ENCODE measurements at places on chromosomes 16 and 17.

DNA sequence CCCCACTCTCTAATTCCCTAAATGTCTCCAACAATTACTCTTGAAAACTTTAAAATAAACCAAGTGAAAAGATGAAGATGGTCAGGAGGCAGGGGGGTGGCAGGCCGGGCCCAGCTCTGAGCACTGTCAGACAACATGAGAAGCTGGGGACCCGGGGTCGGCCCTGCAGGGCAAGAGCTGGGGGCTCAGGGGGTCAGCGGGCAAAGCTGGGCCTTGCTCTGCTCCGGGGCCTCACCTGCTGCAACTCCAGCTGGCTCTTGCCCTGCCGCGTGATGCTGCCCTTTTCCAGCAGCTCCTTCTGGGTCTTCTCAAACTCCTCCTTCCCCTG, 14.8 kb downstream of the CTRB1 start:
- H3K4me1 ChIP-seq, result peaks cover 5% of the 10 kb centered on the region
- DNase-seq, result no peak
- H3K27ac ChIP-seq, result no peak overlapping the region
- no peak overlapping the region for H3K4me3 ChIP-seq
- no peaks in the 10 kb centered on the region for H3K36me3 ChIP-seq

DNA sequence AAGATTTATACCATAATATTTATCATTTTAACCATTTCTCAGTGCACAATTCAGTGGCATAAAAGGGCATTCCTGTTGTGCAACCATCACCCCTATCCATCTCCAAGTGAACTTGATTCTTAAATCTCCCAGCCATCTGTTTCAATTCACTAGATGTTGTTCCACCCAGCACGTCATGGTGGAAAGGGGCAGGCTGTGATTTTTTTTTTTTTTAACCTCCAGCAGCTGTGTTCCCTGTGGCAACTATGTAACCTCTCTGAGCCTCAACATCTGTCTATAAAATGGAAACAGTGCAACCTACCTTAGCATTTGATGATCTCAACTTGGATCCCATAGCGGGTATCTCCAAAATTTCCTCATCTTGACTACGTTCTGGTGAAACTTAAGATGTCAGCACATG, 604.5 kb downstream of the WWOX start:
- H3K36me3 ChIP-seq, result no peaks in the 10 kb centered on the region
- H3K4me1 ChIP-seq, result peaks cover 15% of the 10 kb centered on the region
- no peak overlapping the region for H3K4me3 ChIP-seq
- no peaks in the 10 kb centered on the region for H3K27me3 ChIP-seq

DNA sequence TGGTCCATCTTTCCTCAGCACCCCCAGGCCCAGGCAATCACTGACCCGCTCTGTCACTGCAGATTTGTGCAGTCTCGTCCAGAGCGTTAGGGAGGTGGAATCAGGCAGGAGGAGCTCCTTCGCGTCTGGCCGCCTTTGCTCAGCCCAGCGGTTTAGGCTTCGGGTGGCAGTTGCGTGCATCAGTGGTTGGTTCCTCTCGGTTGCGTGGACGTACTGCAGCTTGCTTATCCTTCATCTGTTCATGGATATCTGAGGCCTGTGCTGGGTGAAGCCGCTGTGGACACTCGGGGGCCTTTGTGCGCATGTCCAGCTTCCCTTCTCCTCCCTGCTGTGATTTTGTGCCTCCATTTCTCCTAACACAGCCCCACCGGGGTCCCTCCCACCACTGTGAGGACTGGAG, 4.7 kb upstream of the P2RX1 start:
- no peaks in the 10 kb centered on the region for H3K27me3 ChIP-seq
- no peak overlapping the region for H3K27ac ChIP-seq
- peaks cover 5% of the 10 kb centered on the region for H3K4me1 ChIP-seq
- no peaks in the 10 kb centered on the region for H3K36me3 ChIP-seq
- H3K4me3 ChIP-seq, result no peak overlapping the region
- no peak for DNase-seq

DNA sequence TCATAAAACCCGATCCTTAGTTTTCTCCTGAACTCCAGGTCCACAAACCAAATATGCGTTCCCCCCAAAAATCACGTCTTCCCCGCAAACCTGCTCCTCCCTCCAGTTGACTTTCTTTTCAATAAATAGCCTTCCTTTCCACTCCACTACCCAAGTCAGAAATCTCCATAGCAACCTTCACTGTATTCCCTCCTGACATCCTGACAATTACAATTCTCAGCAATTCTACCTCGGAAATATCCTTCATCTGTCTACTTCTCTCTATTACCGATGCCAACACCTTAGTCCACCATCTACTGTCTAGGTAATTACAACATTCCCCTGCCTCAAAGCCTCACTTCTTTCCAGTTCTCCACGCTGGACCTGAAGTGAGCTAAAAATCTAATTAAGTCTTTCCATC, 50.7 kb downstream of the SMURF2 start:
- no peak for DNase-seq
- H3K36me3 ChIP-seq, result no peaks in the 10 kb centered on the region
- H3K4me1 ChIP-seq, result peaks cover 30% of the 10 kb centered on the region
- no peak overlapping the region for H3K27ac ChIP-seq

DNA sequence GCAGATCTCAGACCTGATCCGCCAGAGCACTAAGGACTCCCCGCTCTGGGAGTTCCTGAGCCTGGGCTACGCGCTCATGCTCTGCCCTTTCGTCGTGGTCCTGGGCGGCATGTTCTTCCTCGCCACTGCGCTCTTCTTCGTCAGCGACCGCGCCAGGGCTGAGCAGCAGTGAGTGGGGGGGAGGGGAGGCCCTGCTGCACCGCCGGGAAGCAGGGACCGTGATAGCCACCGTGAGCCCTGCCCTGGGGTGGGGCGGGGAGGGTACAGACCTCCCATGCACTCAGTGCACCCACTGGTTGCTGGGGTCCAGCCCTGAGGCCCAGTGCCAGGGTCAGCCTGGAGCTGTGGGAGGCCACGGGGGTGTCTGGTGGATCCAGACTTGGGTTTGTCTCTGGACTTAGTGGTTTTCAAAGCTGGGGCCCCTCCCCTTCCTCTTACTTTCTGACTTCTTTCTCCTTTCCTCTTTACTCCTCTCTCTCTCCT, 18.9 kb downstream of the MYBBP1A start:
- no peak overlapping the region for H3K27ac ChIP-seq
- H3K36me3 ChIP-seq, result no peaks in the 10 kb centered on the region
- H3K4me3 ChIP-seq, result no peak overlapping the region
- H3K27me3 ChIP-seq, result peaks cover 7% of the 10 kb centered on the region
- H3K4me1 ChIP-seq, result no peaks in the 10 kb centered on the region

GRCh38 chr17:1577583-1578013, 15.0 kb upstream of the PITPNA start:
- DNase-seq, result no peak
- no peak overlapping the region for H3K4me3 ChIP-seq
- no peak overlapping the region for H3K27ac ChIP-seq
- peaks cover 10% of the 10 kb centered on the region for H3K4me1 ChIP-seq

GRCh38 chr16:54156349-54156748, 130.2 kb downstream of the IRX3 start:
- H3K27me3 ChIP-seq, result no peaks in the 10 kb centered on the region
- H3K36me3 ChIP-seq, result peaks cover 3% of the 10 kb centered on the region
- DNase-seq, result no peak
- H3K4me1 ChIP-seq, result no peaks in the 10 kb centered on the region

DNA sequence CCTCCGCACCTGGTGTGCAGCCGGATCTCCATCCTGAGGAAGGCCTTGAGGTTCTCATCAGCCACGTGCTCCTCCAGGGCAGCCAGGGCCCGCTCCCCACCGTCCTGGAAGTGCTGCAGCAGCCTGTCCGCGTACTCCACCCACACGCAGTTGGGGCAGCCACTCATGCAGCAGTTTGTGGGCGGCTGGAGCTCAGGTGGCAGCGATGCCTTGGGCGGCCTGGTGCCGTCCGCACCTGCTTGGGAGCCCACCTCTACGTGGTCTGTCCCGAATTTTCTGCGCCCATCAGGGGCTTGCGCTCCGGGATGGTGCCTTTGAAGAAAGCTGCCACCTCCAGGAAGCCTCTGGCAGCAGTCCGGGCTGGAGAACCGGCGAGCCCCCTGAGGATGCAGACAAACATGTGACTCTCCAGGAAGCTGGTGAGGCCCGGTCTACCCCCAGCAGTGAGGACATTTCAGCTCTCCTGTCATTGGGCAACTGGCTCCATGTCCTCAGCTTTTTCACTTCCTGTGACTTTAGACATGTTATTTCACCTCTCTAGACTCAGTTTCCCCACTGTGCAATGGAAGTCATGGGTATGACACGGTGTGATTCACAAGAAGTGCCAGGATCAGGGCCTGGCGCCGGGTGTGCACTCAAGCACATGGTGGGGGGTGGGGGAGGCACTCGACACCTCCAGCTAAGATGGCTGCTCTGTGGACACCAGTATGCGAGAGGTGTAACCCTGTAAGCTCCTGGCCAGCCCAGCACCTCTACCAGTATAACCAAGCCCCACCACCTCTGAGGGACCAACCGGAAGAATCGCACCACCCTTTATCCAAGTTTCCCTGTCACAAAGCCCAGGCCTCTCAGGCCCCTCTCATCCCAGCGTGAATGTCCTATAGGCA, 957 bp downstream of the OXLD1 start:
- peak; percentile 40 for DNase-seq
- peak overlapping the region; percentile 88 for H3K27ac ChIP-seq
- peak overlapping the region; percentile 96 for H3K4me3 ChIP-seq
- H3K36me3 ChIP-seq, result peaks cover 4% of the 10 kb centered on the region
- no peaks in the 10 kb centered on the region for H3K27me3 ChIP-seq

DNA sequence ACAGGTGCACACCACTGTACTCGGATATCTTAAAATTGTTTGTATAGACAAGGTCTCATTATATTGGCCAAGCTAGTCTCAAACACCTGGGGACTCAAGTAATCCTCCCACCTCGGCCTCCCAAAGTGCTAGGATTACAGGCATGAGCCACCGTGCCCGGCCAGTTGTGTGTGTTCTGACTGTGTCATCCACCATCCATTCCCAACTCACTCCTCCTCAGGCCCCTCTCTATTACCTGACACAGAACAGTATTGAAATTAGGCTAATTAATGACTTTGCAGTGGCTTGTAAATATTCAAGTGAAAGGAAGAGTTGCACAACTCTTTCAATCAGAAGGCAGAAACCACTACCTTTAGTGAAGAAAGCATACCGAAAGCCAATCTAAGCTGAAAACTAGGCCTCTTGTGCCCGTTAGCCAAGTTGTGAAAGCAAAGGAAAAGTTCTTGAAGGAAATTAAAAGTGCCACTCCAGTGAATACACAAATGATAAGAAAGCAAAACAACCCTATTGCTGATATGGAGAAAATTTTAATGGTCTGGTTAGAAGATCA, 28.7 kb downstream of the GOSR1 start:
- H3K4me3 ChIP-seq, result peak overlapping the region; percentile 6
- peaks cover 8% of the 10 kb centered on the region for H3K4me1 ChIP-seq
- DNase-seq, result no peak
- no peaks in the 10 kb centered on the region for H3K27me3 ChIP-seq

GRCh38 chr17:68015081-68015723, 18.9 kb upstream of the C17orf58 start:
- H3K27me3 ChIP-seq, result no peaks in the 10 kb centered on the region
- no peak for DNase-seq
- peaks cover 4% of the 10 kb centered on the region for H3K36me3 ChIP-seq
- H3K4me3 ChIP-seq, result no peak overlapping the region
- peaks cover 15% of the 10 kb centered on the region for H3K4me1 ChIP-seq

GRCh38 chr17:29042679-29043538, at the start of gene PIPOX:
TSS of gene PIPOX (plus strand) at chr17:29043141. CDS start at chr17:29043226, 85 bp downstream.
- H3K36me3 ChIP-seq, result no peaks in the 10 kb centered on the region
- H3K4me1 ChIP-seq, result peaks cover 9% of the 10 kb centered on the region
- no peak for DNase-seq

- H3K4me3 ChIP-seq, result no peak overlapping the region
- no peaks in the 10 kb centered on the region for H3K36me3 ChIP-seq
- H3K4me1 ChIP-seq, result no peaks in the 10 kb centered on the region
Measured at GRCh38 chr17:19248151-19248927, 11.2 kb downstream of the EPN2 start.

DNA sequence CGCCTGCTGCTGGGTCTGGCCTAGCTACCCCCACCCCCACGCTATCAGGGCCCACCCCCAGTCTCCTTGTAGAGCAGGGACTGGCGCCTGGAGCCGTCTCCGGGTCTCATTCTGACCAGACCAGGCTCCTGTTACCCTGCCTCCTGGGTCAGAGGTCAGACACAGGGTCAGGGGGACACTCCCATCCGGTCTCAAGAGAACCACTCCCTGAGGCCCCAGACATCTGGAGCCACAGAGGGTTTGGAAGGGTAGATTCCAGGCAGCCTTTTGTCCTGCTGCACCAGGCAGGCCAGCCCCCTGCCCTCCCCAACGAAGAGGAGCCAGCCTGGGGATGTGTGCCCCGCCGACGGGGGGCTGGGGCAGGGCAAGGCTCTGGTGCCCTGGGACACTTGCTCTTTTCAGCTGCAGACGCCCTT, 944 bp upstream of the WFIKKN1 start:
- H3K27me3 ChIP-seq, result no peaks in the 10 kb centered on the region
- peaks cover 4% of the 10 kb centered on the region for H3K4me1 ChIP-seq
- H3K4me3 ChIP-seq, result no peak overlapping the region
- no peaks in the 10 kb centered on the region for H3K36me3 ChIP-seq

DNA sequence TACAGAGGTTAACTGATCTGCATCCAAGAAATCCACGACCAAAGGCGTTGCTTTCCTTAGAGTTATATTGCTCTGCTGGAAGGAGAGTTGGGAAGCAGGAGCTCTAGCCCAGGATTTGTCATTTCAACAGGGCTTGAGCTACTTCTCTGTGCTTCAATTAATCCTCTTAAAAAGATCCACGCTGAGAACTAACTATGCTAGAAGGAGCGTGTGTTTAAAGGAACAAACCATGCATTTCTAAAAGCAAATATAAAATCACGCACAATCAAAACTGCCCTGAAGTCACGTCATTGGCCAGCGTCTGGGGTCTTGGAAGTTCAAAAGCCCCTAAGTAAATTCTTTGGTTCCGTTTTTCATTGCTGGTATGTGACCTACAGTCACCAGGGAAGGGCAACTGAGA, 1.1 kb downstream of the ARL6IP1 start:
- peak overlapping the region; percentile 96 for H3K4me3 ChIP-seq
- H3K27ac ChIP-seq, result peak overlapping the region; percentile 96
- no peak for DNase-seq
- no peaks in the 10 kb centered on the region for H3K27me3 ChIP-seq
- H3K36me3 ChIP-seq, result peaks cover 30% of the 10 kb centered on the region

DNA sequence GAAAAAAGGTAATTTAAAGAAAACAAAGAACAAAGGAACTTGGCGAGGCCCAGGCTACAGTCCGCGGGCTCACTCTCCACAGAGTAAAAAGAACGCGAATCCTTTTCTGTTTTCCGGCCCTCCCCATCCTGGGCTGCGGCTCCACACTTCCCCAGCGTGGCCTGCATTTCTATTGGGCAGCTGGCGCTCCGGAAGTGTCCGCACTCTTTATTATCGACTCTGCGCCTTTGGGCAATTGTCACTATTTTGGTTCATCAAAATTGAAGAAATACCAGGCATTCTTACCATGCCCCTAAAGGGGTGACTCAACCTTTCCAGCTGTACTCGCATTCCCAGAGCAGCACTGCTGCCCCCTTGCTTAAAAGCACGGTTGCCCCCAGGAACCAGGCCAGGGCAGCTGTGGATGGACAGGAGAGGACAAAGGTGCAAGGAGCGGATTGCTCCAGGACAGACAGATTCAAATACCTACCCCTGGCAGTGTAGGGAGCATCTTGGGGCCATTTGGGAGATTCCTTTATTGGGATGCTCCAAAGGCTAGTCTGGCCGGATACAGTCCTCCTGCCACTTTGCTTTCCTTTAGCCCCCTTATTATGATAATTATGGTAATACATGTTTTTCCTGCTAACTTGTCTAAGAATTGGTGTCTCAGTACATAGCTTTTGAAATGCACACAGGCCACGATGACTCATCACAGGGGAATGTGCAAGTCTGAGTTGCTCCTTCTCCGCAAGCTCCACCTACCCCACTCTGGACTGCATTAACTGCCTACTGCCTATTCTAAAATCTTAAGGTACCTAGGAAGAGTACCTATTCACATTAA, 985 bp upstream of the SLFN12 start:
- H3K4me3 ChIP-seq, result peak overlapping the region; percentile 93
- DNase-seq, result peak; percentile 82
- H3K27ac ChIP-seq, result peak overlapping the region; percentile 91
